Stimulated activated CD4-positive, alpha-beta T cell treated with anti-CD3 and anti-CD28 coated beads, TNF-alpha, amount 100 ng/mL, for 4 hours (primary cell): ENCODE measurements at places on chromosomes 7 and 10.

GRCh38 chr7:66883716-66884115 lies 37.3 kb upstream of the TMEM248 start:
- DNase-seq = no peak

- DNase-seq = no peak
Observed at GRCh38 chr7:14196555-14196954, 207.1 kb upstream of the ETV1 start.

GRCh38 chr7:133705596-133705995 lies 421.5 kb upstream of the LRGUK start:
- DNase-seq = no peak

DNA sequence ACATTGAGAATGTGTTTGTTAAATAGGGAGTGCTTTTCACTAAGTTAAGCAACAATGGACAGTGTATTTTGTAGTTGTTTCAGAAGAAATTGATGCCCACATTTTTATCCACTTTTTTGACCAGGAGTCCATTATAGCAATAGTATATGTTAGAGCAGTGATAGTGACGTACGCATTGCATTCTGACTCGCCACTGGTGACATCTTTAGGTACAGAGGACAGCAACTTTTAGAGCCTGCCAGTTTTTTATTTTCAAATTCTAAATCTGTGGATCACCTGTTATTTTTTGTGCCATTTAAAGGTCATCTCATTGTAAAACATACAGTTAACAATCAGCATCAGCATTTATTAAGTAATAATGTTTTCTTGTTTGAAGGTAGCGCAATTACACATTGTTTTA lies 1.4 kb downstream of the UBE2D1 start:
- no peak for DNase-seq

- no peak for DNase-seq
Observed at GRCh38 chr7:131600085-131600881, 43.9 kb upstream of the PODXL start.

- DNase-seq = no peak
Observed at GRCh38 chr10:6625428-6625827, 45.4 kb upstream of the PRKCQ start.

DNA sequence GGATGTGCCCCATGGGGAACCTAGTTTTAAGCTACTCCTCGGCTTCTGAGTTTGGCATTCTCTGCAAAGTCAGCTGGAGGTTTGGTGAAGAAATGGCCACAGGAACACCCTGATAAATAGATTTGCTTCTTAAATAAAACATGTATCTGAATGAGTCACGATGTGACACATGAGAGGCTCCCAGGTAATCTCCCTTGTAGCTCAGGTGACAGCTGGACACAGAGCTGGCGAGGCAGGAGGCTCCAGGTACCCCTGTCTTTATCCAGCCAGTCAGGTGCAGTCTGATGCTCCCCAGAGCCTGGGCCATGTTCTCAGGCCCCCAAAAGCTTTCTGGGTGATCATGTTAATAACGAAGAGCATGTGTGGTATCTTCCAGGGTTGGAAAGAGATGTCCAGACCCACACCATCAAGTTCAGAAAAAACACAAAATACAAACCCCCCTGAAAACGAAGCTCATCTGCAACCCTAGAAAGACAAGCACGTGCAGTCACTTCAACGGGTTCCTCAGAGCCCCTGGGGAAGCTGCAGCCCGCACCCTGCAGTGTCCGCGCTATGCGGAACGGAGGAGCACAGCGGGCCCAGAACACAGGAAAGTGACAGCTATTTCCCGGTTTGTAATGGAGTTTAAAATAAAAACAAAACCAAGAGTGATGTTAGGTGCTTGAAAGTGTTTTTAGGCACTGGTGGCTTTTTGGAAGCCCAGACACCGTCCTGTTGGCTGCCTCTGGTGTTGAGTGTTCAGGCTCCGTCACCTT lies 69.4 kb downstream of the ZRANB1 start:
- DNase-seq = no peak

GRCh38 chr10:101959346-101959916 lies 96.5 kb downstream of the ARMH3 start:
- no peak for DNase-seq

GRCh38 chr7:14836571-14837189 lies 65.9 kb downstream of the DGKB start:
- DNase-seq = no peak

DNA sequence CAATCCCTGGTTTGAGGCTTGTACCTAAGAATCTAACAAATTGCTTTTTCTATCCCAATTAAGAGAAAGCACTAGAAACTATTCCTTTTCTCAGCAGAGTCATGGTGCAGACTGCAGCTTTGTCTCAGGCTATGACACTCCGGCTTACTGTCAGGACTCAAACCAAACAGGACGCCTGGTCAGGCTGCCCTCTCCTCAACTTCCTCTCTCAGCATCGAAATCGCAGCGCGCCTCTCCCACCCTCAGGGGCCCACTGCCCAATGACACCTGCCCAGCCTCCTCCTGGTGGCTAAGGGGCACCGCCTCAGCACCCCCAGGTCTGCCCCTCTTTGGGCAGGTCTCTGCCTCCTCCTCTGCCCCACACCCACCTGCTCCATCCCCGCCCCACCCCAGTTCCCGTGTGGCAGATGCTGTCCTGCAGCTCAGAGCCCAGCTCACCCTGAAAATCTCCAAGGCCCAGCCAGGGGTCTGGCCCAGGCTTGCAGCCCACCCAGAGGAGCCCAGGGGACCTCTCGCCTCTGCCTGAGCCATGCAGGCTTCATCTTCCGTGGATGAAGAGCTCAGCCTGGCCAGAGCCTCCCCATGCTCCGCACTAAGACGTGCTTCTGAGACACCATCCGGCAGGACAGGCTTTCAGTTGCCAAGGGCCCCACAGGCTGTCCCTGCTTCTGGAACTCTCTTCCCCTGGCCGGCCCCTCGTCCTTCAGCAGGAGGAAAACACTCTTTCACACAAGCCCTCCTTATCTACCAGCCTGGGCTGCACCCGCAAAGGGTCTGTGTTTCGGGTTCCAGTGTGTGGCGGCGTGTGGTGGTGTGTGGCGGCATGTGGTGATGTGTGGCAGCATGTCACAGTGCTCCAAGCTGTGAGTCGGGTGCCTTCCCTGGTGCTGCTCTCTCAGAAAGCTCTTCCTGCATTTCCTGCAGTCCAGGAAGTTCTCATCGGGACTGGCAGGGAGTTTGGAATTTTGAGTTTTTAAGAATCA lies 16.4 kb upstream of the PTPRN2 start:
- DNase-seq = no peak

DNA sequence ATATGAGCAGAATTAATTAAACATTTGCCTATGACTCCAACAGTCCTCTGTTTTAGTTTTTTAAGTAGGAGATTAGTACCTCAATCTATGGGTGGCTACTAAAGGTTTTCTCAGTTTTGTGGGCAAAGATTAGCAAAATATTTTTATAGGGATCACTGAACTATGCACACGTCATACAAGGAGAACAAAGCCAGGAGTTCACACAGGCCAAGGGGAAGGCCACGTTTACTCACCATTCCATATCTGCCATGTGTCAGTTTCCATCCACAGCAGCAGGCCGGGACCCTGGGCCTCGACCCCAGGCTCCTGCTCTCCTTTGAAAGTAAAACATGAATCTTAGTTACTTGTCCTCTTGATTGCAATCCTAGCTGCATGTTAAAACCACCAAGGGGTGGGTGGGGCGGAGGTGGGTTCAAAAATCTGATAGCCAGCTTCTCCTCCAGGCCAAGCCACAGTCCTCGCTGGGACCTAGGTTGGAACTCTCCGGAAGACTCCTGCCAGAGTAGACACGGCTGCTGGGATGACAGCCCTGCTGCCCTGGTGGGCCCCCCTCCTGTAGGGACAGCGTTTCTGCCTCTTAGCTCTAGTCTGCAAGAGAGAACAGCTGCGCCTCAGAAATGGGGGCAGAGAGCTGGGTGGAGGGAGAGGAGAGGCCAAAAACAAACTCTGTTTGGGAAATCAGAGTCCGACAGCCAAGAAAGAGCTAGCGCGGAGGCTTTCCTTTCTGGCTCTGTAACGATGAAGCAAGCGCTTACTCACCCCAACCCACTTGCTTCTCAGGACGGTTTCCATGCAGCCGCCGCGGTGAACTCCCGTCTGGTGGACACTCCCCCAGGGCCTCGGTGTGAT lies 35.6 kb downstream of the PITRM1 start:
- no peak for DNase-seq

GRCh38 chr10:114102256-114102655 lies 58.6 kb downstream of the ADRB1 start:
- DNase-seq = no peak

- DNase-seq = no peak
Observed at GRCh38 chr10:43868952-43869351, 220.3 kb upstream of the ZNF32 start.

DNA sequence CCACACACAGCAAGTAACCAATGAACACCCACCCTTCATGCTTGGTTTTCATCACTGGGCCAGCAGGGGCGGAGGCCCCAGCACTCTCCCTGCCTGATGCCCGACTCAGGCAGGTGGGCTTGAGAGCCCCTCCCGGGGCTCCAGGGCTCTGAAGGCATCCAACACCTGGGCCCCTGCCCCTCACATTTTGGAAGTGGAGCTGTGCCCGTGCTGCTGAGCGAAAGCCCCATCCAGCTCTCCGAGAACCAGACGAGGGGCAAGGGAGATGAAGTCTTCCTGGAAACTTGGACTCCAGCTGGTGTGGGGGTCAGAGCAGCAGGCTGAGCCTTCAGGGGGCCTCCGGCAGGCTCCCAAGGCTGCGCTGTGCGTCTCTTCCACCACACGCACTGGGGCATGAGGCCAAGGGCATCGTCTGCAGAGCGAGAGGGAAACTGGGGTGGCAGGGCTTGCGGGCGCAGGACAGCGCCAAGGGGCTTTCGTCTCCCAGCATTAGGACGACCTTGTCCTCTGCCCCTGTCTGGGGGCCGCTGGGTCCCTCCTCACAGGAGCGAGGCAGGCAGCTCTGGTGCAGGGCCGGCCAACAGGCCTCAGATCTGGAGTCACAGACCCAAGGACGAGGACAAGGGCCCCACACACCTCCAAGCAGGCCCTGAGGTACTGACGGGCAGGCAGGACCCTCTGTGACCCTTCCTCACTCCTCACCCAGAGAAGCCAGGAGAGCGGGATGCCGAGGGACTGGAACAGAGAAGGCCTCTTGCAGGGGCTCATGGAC lies 108.3 kb upstream of the FAM20C start:
- no peak for DNase-seq

DNA sequence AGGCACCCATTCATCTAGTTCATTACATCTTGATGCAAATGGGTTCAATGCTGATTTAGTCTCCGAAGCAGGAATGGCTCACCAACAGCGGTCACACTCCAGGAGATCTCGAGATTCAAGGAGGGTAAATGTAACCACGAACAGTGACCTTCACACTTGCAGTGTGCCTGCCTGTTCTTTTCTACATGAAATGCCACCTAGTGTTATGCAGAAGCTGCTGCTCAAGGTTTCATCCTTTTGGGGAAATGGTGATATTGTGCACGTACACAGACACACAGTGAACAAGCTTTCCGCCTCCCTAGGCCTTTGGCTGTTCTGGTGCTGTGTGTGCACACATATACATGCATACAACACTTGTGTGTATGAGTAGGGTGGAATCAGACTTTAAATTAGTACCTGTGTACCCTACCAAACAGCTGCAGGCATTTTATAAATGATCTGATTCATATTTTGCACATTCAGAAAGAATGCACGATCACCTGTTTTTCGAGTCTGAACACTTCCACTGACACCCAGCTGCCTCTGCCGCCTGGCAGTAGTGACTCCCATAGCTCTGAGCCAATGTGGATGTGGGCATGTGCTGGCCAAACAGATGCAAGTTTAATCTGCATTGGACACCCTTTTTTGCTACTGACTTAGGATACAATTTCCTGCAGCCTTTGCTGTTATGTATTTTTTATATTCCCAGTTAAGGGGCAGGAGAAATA lies 100.5 kb downstream of the TACC2 start:
- DNase-seq = no peak
